ENCODE measurements at places on chromosomes 5 and 9. TPM values are rescaled to one million over a fixed set of nuclear protein-coding genes. Genes with fewer than 3 reads are reported as not detected.

The DNAJB5 gene
- 19.7 TPM for total RNA-seq

The TMOD1 gene
- total RNA-seq, result 11.4 TPM

The SLC6A18 gene
- total RNA-seq, result not detected

The GABRA1 gene
- total RNA-seq, result not detected

The CTXN3 gene
- not detected for total RNA-seq

The SPATA31A1 gene
- not detected for total RNA-seq

The SLC34A3 gene
- total RNA-seq, result 0.49 TPM

The OTULINL gene
- 9.9 TPM for total RNA-seq

The ANKRD55 gene
- total RNA-seq, result 0.20 TPM

The LRRC70 gene
- total RNA-seq, result 1.0 TPM

DNA sequence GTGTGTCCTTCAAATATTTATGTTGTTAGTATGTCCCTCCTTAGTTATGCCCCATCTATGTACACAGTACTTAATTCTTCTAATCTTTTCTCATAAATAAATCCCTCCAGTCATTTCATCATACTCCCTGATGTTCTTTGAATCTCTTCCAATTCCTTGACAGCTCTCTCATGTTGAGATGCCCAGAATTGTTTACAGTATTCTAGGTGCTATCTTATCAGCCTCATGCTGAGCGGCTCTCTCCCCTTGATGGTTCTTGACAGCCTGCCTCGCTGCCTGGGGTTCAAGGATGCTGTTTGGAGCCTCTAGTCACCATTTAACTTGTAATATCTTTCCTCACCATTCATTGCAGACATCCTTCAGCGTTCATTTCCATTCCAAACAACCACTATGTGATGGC lies 799.2 kb downstream of the BRINP1 start:
- DNase-seq, result no peak

DNA sequence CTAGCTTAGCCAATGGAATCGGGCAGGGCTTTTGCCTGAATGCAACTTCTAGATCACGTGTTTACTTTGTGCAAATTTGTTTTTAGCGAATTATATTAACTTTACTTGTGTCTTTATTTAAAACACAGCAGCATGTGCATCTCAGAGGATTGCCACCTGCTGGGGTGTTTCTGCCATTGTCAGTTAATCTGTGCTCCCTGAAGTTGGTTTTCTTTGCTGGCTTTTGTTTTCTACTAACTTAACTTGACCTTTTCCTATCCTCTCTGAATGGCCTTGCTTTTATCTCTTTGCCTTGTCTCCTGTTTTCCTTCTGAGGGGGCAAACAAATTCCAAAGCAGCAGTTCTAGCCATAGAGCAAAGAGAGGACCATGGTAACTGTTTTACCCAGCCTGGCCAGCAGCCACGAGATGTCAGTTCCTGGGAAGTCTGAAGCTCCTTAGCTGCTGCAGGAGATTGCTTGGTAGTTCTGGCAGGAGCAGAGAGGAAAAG lies 67.6 kb downstream of the ARHGEF28 start:
- peak; percentile 24 for DNase-seq

DNA sequence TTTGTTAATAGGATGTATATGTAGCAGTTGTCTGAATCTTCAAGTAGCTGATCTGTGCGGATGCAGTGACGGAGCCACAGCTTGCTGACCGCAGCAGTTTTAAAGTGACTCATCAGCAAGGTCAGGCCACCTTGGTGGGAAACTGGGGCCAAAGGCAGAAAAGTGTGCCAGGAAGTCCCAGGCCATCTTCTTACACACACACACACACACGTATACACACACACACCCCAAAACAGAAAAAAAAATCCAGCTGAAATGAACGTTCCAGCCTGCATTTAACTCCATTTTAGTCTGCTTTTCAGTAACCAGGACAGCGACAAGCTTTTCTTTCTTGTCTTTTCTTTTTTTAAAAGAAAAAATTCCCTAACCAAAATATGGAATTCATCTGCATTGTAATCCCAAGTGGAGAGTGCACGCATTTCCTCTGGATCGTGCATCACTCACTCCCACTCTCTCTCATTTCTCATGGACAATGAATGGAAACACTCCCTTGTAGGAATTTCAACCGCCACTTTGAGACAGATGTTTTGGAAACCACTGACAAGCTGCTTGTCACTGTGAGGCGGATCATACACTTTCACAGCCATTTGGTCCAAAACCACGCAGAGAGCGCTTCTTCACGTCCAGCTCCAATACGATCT lies 103.9 kb downstream of the LHFPL2 start:
- DNase-seq, result no peak

DNA sequence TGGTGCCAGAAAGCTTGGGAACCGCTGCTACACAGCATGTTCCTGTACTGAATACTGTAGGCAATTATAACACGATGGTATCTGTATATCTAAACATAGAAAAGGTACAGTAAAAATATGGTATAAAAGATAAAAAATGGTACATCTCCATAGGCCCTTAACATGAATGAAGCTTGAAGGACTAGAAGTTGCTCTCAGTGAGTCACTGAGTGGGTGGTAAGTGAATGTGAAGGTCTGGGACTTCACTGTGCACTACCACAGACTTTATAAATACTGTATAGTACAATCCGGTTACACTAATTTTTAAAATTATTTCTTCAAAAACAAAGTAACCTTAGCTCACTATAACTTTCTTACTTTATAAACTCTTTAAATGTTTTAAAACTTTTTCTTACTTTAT lies 819.9 kb upstream of the GRAMD2B start:
- no peak for DNase-seq

DNA sequence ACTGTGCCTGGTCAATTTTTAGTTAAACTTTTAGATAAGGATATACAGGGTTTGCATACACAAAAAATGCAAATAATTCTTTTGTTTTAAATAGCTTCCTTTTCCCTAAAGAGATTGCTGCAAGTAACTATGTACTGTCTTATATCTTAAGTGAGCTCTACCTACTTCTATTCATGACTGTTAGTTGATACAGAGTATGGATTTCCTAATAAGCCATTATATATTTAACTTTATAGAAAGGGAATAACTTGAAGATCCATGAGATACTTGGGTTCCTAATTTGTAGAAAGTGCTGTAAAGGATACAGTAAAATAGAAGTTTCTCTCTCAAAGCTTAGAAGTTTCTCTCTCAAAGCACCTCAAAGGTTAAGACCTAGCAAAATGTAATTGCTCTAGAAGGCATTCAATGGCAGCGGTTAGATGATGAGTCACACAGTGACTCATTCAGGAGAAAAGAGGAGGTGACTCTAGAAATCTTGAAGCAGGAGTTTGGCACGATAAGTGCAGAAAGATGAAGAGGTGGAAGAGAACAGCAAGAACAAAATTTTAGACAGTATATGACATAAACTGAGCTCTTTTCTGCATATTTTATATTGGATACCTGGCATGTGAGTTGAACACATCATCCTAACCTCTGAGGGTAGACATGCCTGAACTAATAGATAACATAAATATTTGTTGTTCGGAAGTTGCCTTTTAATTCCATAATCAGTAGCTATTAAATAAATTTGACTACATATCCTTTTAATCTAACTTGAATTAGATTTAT lies 5.5 kb upstream of the DNAJC21 start:
- peak; percentile 24 for DNase-seq

DNA sequence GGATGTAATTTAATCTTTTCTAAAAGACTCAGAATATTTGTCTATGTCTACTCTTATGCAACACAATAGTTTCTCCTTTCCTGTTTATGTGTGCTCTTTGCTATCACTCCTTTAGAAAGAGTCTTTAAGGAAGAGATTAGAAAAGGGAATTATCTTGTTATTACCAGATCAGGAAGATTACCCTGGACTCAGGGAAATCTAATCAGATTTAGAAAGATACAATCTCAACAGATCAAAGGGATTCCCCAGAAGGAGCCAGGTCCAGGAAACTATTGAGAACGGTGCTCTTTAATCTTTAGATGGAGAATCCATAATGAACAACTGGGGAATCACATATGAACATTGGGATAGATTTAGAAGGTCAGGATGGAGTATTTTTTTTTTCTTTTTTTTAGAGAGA lies 32.4 kb upstream of the ZFR start:
- no peak for DNase-seq

DNA sequence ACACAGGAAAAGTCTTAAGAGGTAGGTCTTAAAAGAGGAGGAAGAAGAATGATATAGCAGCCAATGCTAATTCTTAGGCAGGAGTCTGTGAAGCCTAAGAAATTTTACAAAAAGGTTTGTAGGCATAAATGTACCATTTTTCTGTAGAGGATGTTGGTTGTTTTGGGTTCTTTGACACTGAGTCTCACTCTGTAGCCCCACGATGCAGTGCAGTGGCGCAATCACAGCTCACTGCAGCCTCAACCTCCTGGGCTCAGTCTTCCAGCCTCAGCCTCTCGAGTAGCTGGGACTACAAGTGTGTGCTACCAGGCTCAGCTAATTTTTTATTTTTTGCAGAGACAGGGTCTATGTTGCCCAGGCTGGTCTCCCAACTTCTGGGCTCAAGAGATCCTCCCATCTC lies 37.7 kb upstream of the RNF38 start:
- DNase-seq, result no peak

GRCh38 chr9:15276328-15276938 lies 30.6 kb downstream of the TTC39B start:
- no peak for DNase-seq

- DNase-seq, result peak; percentile 45
These were observed 104.3 kb upstream of the PITX1 start for GRCh38 chr5:135138116-135138850.

DNA sequence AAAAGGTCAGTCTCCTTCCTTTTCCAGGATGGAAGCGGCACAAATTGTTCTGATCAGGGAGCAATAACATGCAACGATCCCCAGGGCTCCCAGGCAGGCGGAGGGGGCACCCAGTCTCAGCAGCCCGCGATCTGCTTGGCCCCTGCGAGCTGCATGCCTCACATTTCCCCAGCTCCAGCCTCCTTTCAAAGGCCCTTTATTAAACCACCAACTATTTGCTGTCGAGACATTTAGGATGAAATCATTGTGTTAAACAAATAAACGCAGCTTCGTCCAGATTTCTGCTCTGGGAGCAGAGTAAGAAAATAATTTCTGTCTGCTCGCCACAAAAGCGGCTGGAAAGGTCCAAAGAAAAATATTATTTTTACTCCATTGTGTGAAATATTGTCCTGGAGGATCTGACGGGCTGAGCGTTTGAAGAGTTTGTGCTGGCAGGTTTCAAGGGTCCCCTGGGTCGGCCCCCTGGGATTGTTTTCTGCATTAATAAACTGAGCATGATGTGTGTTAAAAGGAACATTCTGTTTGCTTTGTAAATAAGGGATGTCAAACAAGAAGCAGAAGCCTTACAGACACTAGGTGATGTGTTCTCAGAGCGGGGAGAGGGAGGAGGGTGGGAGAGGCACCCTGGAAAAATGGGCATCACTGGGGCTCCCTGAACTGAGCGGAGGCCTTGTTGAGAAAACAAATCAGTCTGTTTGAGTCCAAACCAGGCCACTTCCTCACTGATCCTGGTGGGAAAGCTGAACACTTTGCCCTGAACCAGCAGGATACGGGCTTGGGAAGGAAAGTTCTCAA lies 110.1 kb downstream of the FOXD1 start:
- DNase-seq, result no peak

DNA sequence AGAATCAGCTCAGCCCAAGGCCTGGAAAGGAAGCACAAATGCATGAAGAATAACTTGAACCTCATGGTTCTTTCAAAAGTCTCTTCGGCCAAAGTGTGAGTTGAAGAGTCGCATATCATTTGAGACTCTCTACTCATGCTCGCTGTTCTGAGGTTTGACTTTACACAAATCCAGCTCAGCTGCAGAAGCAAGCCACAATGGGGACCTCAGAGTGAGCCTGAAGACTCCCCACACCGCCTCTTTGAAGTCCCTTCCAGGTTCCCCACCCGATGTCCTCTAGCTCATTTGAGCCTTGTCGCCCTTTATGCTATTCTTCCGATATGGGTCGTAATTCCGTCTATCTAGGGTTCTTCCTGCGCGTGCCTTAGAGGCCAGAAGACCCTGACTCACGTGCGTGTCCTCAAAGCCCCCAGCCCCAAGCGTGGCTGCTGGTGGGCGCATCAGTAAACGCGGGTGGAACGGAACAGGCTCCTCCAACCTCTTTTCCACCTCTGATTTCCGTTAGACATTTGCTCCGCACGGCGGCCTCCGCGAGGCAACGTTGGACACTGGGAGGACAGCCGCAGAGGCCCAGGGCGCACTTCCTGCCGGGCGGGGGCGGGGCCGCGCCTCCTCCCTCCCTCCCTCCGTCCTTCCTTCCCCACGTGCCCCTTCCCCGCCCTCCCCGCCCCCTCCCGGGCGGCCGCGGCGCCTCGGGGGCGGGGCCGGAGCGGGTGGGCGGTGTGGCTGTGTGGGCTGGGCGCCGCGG lies at the start of gene SNX30:
SNX30 (plus strand) TSS at position 745 of the 748 bp plus-strand sequence. CDS start 242 bp downstream, outside the sequence.
- DNase-seq, result peak; percentile 90

DNA sequence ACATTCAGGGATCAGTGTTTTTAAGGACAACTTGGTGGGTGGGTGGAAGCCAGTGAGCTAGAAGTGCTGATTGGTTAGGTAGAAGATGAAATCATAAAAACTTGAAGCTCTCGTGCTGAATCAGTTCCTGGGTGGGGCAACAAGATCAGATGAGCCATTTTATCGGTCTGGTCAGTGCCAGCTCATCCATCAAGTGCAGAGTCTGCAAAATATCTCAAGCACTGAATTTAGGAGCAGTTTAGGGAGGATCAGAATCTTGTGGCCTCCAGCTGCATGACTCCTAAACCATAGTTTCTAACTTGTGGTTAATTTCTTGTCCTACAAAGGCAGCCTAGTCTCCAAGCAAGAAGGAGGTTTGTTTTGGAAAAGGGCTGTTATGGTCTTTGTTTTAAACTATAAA lies 166.4 kb downstream of the FAM170A start:
- DNase-seq, result no peak

- peak; percentile 87 for DNase-seq
These were observed 16.2 kb downstream of the TRIM7 start for GRCh38 chr5:181188700-181189362.

GRCh38 chr5:172533058-172533398 lies 78.7 kb upstream of the SH3PXD2B start:
- no peak for DNase-seq

GRCh38 chr5:158780656-158781237 lies 319.0 kb downstream of the EBF1 start:
- no peak for DNase-seq

DNA sequence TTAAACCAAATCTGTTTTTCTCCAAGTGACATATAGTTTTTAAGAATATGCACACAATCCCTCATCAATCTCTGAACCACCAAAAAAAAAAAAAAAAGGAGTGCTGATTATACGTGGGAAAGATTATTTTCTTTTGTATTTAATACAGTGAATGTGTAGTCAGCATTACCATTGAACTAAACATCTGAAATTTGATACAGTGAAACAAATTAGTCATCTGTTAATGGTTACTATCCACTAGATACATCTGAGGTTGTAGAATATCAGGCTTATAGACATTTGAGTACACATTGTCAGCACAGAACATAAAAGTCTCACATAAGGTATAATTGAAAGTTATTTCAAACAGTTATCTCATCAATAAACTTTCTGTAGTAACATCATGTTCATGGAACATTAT lies 87.0 kb downstream of the SLF1 start:
- DNase-seq, result no peak

GRCh38 chr5:79225026-79225425 lies 10.9 kb upstream of the JMY start:
- no peak for DNase-seq

GRCh38 chr5:56480078-56480704 lies 247.1 kb upstream of the ANKRD55 start:
- no peak for DNase-seq
